Posterior vena cava (tissue), 2 donors: ENCODE measurements at places on chromosomes 13 and 19. TPM values are rescaled to one million over a fixed set of nuclear protein-coding genes. Genes with fewer than 3 reads are reported as not detected.

GRCh38 chr19:50303558-50303957, 25.6 kb downstream of the KCNC3 start:
- no peak for DNase-seq

GRCh38 chr19:28519952-28520861, 692.7 kb downstream of the UQCRFS1 start:
- DNase-seq, result peak; percentile 89

- DNase-seq, result no peak
Measured at GRCh38 chr19:29813642-29814041, 1.9 kb downstream of the CCNE1 start.

DNA sequence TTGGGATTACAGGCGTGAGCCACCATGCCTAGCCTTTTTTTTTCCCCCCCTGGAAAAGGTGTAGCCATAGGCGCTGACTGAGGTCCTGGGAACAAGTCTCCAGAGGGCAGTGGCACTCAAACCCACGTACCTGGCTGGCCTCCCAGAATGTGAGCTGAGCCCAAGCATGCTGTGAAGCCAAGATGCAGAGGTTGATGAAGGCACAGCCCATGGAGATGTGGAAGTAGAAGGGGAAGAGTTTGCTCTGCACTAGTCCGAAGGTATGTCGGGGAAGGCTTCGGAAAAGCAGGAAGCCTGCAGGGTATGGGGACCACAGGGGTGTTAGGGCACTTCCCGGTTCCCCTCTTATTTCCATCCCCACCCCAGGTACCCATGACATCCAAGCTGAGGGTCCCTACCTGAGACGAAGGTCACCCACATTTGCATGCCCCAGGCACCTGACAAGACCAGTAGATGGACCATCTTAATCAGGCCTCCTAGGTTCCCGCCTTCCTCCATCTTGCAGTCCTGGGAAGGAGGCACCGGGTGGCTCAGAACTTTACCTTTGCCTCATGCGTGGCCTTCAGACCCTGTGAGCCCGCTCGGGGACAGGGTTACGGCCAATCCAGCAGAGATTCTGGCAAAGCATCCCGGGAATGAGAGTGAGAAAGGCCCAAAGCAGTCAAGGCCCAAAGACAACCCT, 805 bp downstream of the TMEM205 start:
- DNase-seq, result no peak

GRCh38 chr13:87889254-87889653, 218.1 kb downstream of the SLITRK5 start:
- DNase-seq, result no peak

Gene ATP12A
- not detected for total RNA-seq

Gene CILP2
- total RNA-seq, result 0.67 TPM
